ENCODE measurements at places on chromosomes 5 and 9. TPM values are rescaled to one million over a fixed set of nuclear protein-coding genes. Genes with fewer than 3 reads are reported as not detected.

- DNase-seq: no peak
These were observed 12.4 kb downstream of the ITGA2 start for GRCh38 chr5:53001541-53001940.

DNA sequence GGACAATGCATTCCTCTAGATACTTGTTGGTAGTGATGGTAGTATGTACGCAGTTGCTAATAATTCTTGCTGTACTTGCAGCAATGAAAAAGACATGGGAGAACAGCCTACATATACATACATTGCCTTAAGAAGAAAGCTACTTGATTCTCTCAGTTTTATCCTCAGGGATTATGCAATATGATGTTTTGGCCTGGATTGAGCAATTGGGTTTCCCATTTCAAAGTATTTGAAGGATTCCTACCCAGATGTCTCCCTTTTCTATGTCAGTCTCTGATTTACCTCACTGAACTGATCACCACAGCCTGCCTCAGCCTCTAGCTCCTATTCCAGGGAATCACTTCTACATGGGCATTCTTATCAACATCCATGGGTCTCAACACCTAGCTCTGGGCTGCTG, 210.1 kb upstream of the CDH10 start:
- DNase-seq: no peak

STPG3 gene
- total RNA-seq: not detected

DNA sequence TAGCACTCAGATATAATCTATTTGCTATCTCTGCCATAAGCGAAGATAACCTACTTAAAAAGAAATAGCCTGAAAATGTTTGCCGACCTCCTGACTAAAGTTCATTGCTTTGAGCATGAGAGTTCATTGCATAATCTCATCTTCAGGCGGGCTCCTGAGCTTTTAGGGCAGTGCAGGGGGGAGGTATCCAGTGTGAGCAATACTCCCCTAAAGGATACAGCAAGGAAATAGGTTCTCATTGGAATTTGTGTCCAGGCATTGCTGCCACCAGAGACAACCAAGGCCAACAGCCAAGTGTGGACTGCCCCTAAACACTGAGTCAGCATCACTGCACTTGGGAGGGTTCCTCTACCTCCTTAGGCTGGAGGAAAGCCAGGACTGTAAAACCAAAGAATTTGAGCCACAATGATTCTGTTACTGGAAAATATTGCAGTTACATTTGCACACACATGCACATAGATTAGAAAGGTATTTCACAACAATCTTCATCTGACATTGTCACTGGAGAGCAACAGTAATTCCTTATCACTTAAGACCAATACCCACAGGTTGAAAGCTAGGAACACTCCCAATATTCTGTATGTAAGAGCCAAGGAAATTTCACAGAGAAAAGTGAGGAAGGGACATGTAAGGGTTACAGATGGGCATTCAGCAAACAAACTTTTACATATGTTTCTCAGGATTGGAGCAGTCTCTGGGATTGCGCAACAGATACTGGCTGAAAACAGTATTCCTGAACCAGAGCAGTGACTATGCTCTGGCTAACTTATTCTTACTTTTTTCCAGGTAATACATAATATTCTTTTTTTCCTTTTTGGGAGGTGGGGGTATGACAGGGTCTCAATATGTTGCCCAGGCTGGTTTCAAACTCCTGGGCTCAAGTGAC, 98.6 kb upstream of the TLE1 start:
- DNase-seq: no peak

GRCh38 chr9:137138722-137139467, at the start of gene GRIN1:
Gene GRIN1 (plus strand): TSS chr9:137139154. CDS start chr9:137139487, 333 bp downstream.
- peak; percentile 39 for DNase-seq

SLC36A3 gene
- not detected for total RNA-seq

- DNase-seq: no peak
These were observed 8.2 kb upstream of the ZFYVE16 start for GRCh38 chr5:80399526-80400239.

GRCh38 chr5:126066836-126067235, 356.4 kb upstream of the GRAMD2B start:
- DNase-seq: no peak

DNA sequence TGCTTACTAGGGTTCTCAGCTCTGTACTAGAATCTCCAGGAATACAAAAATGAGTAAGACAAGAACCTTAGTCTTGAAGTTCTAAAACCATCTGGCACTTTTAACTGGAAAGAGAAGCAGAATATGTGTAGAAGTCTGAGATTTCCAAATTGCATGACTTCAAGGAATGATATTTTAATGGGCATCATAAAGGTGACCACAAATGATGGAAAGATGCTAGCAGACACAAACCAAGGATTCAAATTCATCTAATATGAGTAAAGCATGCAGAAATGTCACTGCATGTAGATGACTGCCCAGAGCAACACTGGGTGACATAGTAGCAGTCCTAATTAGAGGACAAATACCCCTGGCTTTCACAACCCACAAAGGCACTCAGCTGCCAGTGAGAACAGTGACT, 117.2 kb downstream of the RPS23 start:
- DNase-seq: no peak

ISOC1 gene
- 15.1 TPM for total RNA-seq

- no peak for DNase-seq
These were observed 19.6 kb downstream of the RMI1 start for GRCh38 chr9:84000186-84000585.

GRCh38 chr9:76459694-76460635, 983 bp downstream of the GCNT1 start:
- DNase-seq: peak; percentile 33

DNA sequence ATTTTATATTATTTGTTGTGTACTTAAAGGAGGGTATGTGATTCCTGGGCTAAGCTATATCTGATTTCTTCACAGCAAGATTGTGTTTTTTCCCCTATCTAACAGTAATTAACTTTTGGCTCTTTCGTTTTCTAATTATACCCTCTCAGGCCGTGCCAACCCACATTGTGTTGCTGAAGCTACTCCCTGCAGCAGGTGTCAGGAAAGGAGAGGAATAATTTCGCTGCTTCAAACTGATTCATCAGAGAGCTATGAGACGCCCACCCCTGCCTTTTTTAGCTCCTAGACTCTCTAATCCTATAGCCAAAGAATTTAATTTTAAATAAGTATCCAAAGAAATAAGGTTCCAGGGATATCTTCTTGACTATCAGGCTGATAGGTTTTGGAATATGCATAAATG, 3.8 kb downstream of the CAVIN4 start:
- DNase-seq: no peak

- no peak for DNase-seq
These were observed 173.7 kb downstream of the ERCC6L2 start for GRCh38 chr9:96048956-96049831.

ERCC6L2 gene
- 38.6 TPM for total RNA-seq

RMRP gene
- 5,042 TPM for total RNA-seq

GRCh38 chr5:158382473-158382872, 523.5 kb upstream of the CLINT1 start:
- DNase-seq: no peak

DNA sequence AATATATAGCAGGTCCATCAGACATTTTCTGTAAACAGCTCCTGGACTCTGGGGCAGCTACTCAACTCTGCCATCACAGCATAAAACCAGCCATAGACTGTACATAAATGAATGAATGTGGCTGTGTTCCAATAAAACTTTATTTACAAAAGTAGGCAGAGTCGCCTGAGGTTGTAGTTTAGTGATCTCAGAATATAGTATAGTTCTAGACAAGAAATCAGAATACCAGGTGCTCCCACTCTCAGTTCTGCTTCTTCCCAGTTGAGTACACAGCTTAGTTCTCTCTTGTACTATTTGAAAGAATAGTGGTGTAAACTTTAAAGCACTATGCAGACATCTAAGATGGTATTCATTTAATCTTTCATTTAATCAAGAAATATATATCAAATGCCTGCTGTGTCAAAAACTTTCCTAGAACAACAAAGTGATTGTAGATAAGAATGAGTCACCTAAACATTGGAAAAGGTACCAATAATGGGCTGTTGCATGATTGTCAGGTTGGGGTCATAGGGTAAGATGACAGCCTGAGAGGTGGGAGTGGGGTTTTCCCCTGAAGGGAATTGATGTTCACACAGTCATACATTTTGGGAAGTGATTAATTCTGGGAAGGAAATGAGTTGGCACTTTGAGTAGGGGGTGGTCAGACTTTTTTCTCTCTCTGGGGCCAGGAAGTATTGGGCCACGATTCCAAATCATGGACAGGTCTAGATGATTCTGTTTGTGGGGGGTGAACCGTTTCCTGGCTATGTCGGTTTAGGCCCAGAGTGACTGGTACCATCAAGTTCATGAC, 37.0 kb downstream of the TNFSF8 start:
- DNase-seq: no peak

NLN gene
- 0.86 TPM for total RNA-seq

GRCh38 chr9:37938121-37938891, 34.4 kb upstream of the SLC25A51 start:
- no peak for DNase-seq

GRCh38 chr5:43616535-43616934, 13.6 kb downstream of the NNT start:
- DNase-seq: no peak

DNA sequence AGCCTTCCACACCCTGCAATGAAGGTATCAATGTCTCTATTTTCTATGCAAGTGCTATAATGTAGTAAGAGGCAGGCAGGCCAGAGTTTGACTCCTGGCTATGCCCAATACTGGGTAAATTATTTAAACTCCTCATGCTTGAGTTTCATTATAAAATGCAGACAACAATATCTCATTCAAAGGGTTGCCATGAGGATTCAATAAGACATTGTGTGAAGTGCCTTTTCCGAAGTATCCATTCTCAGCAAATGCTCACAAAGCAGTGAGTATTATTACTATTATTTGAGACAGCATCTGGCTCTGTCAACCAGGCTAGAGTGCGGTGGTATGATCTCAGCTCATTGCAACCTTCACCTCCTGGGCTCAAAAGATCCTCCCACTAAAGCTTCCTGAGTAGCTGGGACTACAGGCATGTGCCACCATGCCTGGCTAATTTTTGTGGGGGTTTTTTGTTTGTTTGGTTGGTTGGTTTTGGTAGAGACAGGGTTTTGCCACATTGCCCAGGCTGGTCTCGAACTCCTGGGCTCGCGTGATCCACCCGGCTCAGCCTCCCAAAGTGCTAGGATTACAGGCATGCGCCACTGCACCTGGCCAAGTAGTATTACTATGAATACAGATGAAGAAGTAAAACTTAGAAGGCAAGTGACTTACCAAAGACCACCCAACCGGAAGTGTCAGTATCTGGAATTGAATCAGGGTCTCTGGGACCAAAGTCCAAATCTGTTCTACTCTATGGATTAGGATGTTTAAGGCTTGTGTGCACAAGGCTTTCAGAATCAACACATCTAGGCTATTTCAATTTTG, 18.8 kb downstream of the ADAM19 start:
- DNase-seq: no peak

ZNF474 gene
- total RNA-seq: 0.21 TPM

SMC5 gene
- 40.9 TPM for total RNA-seq

GRCh38 chr5:168701641-168702040, 122.5 kb upstream of the PANK3 start:
- DNase-seq: no peak

- no peak for DNase-seq
These were observed 275.1 kb downstream of the BRINP1 start for GRCh38 chr9:119094086-119094485.

- no peak for DNase-seq
These were observed 27.6 kb downstream of the KCNMB1 start for GRCh38 chr5:170361616-170362015.

GRCh38 chr5:95969651-95970358, 8.2 kb upstream of the ELL2 start:
- DNase-seq: no peak

DNA sequence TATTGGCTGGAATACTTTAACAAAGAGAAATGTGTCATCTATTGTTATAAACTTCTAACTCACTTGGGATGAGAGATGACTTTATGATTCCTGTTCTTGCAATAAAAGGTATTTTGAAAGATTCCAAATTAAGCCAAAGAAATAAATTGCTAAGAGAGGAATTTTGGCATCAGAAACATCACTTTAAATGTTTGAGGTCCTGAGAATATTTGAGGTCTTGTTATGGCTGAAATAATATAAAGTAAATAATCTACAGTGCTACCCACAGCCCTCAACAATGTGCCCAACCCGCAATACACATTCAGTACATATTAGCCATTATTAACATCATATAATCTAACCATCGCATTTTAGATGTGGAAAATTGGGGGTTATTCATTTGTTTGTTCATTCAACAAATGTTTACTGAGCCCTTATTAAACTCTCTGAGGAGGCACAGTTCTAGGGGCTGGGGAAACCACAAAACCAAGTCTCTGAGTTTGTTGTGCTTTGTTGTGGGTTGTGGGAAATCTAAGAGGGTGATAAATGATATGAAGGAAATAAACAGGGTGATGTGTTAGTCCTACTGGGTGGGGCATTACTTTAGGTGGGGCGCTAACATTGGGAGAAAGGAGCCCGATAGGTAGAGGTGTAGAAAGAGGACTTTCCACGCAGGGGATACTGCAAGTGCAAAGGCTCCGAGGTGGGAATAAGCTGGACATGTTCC, 135.2 kb upstream of the CLINT1 start:
- DNase-seq: peak; percentile 77

- DNase-seq: no peak
These were observed 41.4 kb downstream of the DAB2IP start for GRCh38 chr9:121692606-121693387.

DNA sequence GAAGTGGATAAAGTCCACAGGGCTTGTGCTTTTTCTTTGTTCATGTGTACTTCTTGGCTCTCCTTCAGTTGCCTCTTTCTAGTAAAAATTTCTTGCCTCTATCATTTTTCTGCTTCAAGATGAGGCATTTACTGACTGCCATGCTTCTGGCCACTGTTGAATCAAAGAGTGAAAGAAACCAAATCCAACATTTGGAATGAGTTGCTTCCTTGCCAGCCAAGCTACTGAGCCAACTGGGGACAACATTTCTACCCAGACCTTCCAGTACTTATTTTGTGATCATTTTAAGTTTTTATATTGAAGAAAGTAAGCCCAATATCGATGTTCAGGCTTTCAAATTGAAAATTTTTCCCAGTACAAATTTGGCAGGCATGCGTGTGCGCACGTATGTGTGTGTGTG, 73.2 kb downstream of the SNCAIP start:
- no peak for DNase-seq

DNA sequence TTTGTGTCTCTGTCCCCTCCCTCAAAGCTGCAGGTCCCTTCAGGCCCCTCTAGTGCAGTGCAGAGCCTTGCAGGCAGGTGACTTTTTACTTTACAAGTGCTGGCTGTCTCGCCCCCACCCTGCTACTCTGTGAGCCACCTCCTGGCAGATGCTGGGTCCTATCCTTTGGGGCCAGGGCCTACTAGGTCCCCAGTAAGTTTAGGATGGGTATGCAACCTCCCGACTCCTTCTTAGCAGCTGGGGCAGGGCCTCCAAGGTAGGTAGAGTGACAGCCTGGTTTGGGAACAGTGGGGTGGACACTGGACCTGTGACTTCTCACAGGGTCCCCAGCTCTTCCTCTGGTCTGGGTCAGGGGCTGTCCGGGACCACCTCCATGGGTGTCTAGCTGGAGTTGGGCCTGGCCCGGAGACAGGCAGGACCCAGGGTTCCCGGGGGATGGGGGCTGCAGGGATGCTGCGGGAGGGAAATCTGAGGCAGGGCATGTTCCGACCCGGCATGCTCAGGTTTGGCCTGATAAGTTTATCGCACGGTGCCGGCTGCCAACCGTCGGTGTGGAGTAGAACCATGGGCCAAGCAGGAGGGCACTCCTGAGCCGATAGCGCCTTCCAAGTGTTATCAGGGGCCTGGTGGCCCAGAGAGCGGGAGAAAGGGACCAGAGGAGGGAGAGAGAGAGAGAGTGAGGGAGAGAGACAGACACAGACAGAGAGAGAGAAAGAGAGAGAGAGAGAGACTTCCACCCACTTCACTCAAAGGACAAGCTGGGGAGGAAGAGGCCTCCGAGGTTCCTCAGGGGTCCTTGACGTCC, 20.5 kb downstream of the GFI1B start:
- DNase-seq: no peak

- DNase-seq: no peak
These were observed 44.2 kb downstream of the GDA start for GRCh38 chr9:72193478-72193881.

Measured in natural killer cell (primary cell).